ENCODE measurements at places on chromosomes 7 and 10.

DNA sequence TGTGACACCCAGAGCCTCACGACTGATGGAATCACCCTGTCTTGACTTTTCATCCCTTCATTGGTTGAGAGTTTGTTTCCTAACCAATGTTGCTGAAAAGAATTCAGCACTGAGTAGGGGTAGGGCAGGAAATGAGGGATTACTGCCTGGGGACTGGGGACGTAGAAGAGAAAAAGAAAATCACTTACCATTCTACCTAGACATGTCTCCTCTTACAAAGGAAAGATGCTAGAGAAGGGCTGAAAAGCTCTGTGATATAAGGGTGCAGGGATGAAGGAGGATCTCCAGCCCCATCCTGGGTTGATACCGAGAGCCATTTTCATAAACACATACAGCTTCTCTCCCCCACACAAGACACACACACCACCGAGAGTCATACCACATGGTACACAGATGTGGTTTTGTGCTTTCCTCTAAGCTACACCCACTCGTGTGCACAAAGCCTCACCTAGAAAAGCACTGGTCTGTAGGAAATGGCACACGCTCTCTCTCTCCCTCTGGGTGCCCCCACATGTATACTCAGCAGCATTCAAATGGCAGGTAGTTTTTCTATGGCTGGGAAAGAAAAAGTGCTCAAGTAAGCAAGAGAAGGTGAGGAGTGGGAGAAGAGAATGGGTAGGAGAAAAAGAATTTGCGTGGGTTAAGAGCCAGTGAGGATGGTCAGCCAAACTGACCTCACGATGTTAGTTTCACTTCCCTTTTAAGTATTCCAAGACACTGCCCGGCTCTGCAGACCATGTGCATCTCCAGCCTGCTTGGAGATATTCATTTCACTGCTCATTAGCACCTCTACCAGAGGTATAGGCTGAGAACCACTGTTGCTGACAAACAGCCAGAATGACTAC, 85.8 kb downstream of the CALD1 start:
- DNase-seq = peak; percentile 39

- DNase-seq = no peak
Observed at GRCh38 chr7:131501422-131501821, 55.0 kb downstream of the PODXL start.

DNA sequence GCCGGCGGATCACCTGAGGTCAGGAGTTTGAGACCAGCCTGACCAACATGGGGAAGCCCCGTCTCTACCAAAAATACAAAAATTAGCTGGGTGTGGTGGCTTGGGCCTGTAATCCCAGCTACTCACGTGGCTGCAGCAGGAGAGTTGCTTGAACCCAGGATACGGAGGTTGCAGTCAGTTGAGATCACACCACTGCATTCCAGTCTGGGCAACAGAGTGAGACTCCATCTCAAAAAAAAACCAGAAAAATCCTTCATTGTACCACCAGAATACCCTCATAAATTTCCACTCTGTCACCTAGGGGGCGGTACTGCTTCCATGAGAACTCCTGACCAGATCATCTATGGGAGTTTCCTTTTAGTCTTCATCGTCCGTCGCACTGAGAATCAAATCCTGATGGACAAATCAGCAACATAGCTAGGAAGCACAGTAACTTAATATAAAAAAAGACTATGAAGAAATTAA, 225.8 kb upstream of the KLF14 start:
- peak; percentile 46 for DNase-seq

GRCh38 chr7:144763291-144763690, 72.6 kb downstream of the TPK1 start:
- no peak for DNase-seq

DNA sequence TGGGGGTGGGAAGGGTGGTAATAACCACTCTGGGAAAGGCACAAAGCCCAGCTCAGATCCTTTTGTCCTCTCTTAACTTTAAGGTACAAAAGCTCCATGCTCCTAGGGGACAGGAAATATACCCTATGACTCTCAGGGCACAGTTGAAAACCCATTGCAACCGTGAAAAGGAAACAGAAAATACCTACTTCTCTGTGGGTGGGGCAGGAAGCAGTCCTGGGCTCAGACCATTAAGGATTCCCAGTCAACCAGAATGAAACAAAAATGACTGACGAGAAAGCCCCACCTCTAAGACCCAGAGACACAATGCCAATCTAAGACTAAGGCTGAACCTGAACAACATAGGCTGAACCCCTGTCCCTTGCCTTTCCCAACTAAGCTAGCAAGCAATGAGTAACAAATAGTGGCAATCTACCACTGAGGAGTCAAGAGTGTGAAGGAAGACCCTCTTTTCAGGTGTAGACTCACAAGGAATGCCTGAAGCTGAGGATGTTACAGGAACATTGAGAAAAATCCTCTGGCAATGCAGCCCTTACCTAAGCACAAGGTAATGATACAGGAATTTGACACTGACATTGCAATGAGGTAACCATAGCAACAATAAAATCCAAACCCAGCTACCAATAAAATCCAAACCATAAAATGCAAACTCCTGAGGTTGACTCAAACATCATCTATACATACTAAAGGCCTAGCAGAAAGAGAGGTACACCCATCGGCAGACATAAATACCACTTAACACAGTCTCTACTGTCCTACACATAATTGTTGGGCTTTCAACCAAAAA, 380.1 kb downstream of the HPSE2 start:
- DNase-seq = no peak

All from activated naive CD8-positive, alpha-beta T cell treated with anti-CD3 and anti-CD28 coated beads, Interleukin-2, amount 10 ng/mL, durations not matched to agents 7 days and 5 days (primary cell).